Hepatocyte (in vitro differentiated cells): ENCODE measurements at places on chromosomes 4 and X. TPM values are rescaled to one million over a fixed set of nuclear protein-coding genes. Genes with fewer than 3 reads are reported as not detected.
A peak's percentile ranks its signal among the peaks of the same experiment; 100 is the strongest.

DNA sequence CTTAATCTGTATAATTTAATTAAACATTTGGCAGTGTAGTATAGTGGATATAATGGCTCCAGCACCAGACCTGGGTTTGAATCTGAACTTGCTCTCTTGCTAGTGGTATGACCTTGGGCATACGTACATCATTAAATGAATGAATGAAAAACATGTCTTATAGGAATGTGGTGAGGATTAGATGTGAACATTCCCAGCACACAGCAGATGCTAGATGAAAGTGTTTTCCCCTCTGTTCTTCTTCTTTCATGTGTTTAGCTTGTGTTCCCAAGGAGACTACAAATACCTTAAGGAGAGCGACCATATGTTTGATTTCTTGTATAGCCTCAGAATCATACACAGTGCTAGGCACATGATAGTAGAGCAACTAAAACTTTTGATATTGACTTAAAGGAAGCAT lies 56.5 kb downstream of the CT47B1 start:
- no peak overlapping the region for H3K27ac ChIP-seq
- H3K27me3 ChIP-seq: no peaks in the 10 kb centered on the region
- DNase-seq: no peak

GRCh38 chrX:133608406-133608805 lies 193.1 kb upstream of the GPC4 start:
- DNase-seq: no peak
- no peak overlapping the region for H3K4me3 ChIP-seq
- no peaks in the 10 kb centered on the region for H3K27me3 ChIP-seq

GRCh38 chr4:14117575-14118238 lies 490.2 kb upstream of the BOD1L1 start:
- H3K36me3 ChIP-seq: no peaks in the 10 kb centered on the region
- no peaks in the 10 kb centered on the region for H3K4me1 ChIP-seq
- DNase-seq: no peak

GRCh38 chrX:10615931-10616774 lies 4.2 kb downstream of the MID1 start:
- peaks cover 16% of the 10 kb centered on the region for H3K4me1 ChIP-seq
- no peaks in the 10 kb centered on the region for H3K27me3 ChIP-seq
- peak; percentile 61 for DNase-seq
- H3K4me3 ChIP-seq: no peak overlapping the region

- H3K27ac ChIP-seq: peak overlapping the region; percentile 73
- H3K4me3 ChIP-seq: no peak overlapping the region
- no peaks in the 10 kb centered on the region for H3K27me3 ChIP-seq
- H3K36me3 ChIP-seq: no peaks in the 10 kb centered on the region
- peaks cover 7% of the 10 kb centered on the region for H3K4me1 ChIP-seq
These were observed 94.7 kb upstream of the NAP1L5 start for GRCh38 chr4:88792268-88792781.

DNA sequence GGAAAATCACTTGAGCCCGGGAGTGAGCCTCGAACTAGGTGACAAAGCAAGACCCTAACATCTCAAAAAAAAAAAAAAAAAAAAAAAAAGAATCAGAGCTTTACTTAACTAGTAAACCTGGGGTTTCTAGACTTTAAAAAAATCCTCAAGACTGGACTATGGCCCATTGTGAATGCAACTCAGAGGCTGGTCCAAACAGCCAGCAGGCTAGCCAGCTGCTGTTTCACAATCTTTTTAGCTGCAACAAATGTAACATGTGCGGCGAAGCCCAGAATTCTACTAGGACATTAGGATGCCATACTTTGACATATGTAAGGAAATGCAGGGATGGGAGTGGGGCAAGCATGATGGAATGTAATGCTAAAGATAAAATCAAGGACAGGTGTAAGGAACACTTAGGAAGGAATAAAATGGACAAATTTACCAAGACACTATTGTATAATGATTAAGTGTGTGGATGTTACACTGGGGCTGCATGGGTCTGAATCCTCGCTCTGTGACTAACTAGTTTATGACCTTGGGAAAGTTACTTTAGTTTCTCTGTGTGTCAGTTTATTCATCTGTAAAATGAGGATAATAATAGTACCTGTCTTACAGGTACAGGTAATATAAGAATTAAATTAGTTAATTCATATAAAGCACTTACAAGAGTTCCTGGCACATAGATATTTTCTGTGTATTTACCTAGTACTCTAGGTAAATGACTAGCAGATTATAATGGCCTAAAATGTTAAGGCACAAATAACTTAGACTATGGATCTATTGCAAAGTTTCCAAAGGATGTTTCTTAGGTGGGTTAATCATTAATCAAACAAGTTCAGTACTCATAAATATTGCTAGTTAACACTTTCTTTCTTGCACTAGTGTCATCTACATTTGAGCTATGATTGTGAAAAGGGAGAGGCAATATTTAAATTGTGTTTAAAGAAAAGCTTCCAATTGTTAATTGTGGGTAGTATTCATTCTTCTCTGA lies 49.5 kb downstream of the HELQ start:
- H3K36me3 ChIP-seq: no peaks in the 10 kb centered on the region
- H3K4me1 ChIP-seq: no peaks in the 10 kb centered on the region
- no peaks in the 10 kb centered on the region for H3K27me3 ChIP-seq
- DNase-seq: no peak

- H3K4me1 ChIP-seq: no peaks in the 10 kb centered on the region
- no peak overlapping the region for H3K4me3 ChIP-seq
- H3K36me3 ChIP-seq: no peaks in the 10 kb centered on the region
- H3K27ac ChIP-seq: peak overlapping the region; percentile 98
- H3K27me3 ChIP-seq: no peaks in the 10 kb centered on the region
- DNase-seq: no peak
These were observed 1.5 kb downstream of the OPHN1 start for GRCh38 chrX:68431836-68432235.

DNA sequence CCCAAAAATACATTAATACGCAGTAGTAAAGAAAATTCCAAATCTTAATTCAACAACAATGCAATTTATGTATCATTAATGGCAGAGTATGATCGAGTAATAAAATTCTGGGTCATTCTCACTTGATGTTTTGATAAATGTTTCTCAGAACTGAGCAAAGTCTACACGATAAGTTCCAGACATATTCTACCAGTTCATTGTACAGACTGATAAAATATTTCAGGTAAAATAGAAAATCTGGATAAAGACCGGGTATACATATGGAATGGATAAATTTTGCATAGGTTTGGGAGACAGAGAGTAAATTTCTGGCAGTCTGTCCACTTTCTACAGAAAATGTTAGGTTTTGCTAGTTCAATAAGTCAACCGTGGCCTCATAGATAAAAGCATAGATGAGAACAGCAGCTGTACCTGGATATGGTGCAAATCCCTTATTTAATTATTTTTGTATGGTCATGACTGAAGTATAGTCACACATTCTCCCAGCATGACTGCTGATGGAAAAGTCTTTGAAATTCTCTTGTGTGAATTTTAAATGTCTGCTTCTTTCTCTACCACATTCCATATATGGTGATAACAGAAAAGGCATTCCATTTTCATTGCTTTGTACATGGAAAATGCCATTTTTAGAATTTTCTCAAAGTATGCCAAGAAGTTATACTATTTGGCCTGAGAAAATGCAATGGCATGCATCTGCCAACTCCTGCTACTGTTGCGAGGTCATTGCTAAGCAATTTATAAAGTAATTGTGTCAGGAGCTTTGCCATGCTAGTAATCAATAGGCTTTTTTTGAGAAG lies 301.9 kb upstream of the ARSJ start:
- H3K4me1 ChIP-seq: no peaks in the 10 kb centered on the region
- H3K36me3 ChIP-seq: no peaks in the 10 kb centered on the region
- H3K27me3 ChIP-seq: no peaks in the 10 kb centered on the region

DNA sequence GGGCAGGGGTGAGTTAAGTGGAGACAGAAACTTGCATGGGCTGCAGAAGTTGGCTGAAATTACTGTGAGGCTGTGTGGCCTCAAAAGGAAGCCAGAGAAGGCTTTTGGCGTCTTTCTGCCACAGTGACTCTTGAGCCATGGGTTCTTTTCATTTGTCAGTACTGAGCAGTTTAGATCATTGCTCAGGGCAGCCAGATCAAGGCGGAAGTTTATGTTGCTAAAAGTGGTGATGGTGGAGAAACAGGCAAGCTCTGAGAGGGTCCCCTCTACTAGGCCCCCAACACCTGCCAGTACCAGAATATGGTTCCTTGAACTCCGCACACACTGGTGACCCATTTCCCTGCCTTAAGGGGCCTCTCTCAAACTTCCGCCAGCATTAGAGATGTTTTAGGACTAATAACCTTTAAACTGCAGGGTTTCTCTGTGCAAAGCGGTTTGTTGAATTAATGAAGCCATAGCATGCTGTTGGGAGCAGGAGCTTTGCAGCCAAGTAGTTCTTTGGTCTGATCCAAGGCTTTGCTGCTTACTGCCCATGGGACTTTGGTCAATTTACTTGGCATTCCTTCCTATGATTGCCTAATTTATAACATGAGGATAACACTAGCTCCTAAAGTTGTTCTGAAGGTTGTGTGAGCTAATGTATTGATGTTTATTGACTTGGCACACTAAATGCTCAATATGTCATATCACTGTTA lies 34.5 kb downstream of the RNF175 start:
- no peak for DNase-seq
- no peaks in the 10 kb centered on the region for H3K27me3 ChIP-seq
- H3K4me3 ChIP-seq: no peak overlapping the region
- H3K4me1 ChIP-seq: no peaks in the 10 kb centered on the region

GRCh38 chr4:12116009-12116552 lies 687.4 kb upstream of the HS3ST1 start:
- no peak overlapping the region for H3K27ac ChIP-seq
- peak; percentile 6 for DNase-seq
- no peaks in the 10 kb centered on the region for H3K4me1 ChIP-seq
- H3K27me3 ChIP-seq: no peaks in the 10 kb centered on the region

DNA sequence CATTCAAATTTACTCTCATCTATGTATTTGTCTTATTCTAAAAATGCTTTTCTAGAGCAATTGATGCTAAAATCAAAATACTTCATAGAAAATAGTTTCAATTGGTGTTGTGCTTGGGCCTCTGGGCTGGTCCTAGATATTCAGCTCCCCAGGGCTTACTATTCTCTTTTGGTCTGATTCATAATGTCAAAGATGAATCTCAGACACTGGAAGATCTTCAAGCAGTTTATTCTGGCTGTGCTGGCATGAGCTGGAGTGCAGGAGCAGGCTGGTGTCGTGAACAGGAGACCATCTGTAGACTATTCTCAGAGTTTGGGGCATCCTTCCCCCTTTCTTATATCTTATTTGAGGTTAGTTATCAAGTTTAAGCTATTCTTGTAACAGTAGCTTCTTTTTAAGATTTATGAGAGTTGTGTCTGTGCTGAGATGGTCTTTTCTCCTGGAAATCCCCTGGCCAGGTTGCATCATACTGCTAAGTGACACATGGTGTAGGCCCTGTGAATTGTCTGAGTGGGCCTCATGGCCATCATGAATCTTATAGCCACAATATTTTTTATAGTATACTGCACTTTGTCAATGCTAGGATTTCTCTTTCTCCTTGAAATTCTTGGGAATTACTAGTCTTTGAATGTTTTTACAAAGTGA lies 1624.0 kb upstream of the IGFBP7 start:
- no peak overlapping the region for H3K27ac ChIP-seq
- H3K4me3 ChIP-seq: no peak overlapping the region
- no peaks in the 10 kb centered on the region for H3K4me1 ChIP-seq

GRCh38 chr4:15293711-15294110 lies 134.1 kb upstream of the C1QTNF7 start:
- no peak overlapping the region for H3K27ac ChIP-seq
- DNase-seq: no peak
- no peaks in the 10 kb centered on the region for H3K36me3 ChIP-seq

GRCh38 chr4:6472387-6473263 lies at the start of gene PPP2R2C:
TSS of gene PPP2R2C (minus strand) at chr4:6472614. CDS start at chr4:6472229, 385 bp downstream.
- peaks cover 3% of the 10 kb centered on the region for H3K4me1 ChIP-seq
- DNase-seq: no peak
- H3K4me3 ChIP-seq: no peak within 1 kb of the TSS
- peaks cover 64% of the 10 kb centered on the region for H3K27me3 ChIP-seq

- DNase-seq: no peak
- H3K4me1 ChIP-seq: no peaks in the 10 kb centered on the region
- H3K36me3 ChIP-seq: no peaks in the 10 kb centered on the region
These were observed 84.6 kb upstream of the STS start for GRCh38 chrX:7062903-7063302.

DNA sequence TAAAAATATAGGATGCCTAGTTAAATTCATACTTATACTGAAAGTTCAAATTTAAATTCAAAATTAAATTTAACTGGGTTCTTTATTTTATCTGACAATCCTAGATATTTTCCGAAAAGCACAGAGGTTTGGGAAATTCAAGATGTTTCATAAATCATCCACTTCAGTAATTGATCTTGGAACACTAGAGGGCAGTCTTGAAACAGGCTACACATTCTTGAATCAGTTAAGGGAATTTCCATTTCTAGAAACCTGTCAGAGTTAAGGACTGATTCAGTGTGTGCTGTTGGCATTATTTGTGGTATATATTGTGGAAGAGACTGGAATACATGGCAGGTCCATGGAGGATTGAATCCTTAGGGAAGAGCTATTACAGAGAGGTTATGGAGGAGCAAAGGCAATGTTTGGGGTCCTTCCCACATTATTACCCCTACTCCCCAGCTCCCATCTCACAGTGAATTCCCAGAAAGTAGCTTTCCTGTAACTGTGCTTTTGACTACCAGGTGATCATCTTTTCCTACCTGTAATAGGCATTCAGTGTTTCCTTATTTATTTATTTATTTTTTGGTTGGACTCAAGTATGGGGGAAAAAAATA lies 92.9 kb downstream of the EGF start:
- no peaks in the 10 kb centered on the region for H3K36me3 ChIP-seq
- H3K4me1 ChIP-seq: peaks cover 7% of the 10 kb centered on the region
- no peak overlapping the region for H3K4me3 ChIP-seq

- H3K27ac ChIP-seq: no peak overlapping the region
- H3K36me3 ChIP-seq: no peaks in the 10 kb centered on the region
- no peak for DNase-seq
- no peaks in the 10 kb centered on the region for H3K4me1 ChIP-seq
These were observed 30.2 kb upstream of the GNPDA2 start for GRCh38 chr4:44756559-44756958.

DNA sequence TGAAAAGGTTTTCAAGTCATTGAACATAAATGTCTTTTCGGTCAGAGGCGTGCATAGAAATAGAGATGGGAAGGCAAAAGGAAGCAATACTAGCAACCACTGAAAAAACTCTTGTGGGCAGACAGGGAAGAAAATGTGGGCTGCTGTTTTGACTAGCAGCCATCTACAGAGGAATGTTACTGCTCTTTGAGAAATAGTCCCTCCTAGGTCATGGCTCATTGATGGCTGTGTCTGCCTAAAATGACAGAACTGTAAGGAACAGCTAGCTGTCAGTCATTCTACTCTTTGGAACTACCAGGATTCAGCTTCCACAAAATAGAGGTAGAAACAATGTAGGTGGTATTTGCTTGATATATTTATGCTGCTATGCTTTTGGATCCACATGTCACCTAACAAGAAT lies 26.9 kb upstream of the TMPRSS11B start:
- peak overlapping the region; percentile 1 for H3K27ac ChIP-seq
- no peak for DNase-seq
- H3K4me1 ChIP-seq: peaks cover 3% of the 10 kb centered on the region
- H3K36me3 ChIP-seq: no peaks in the 10 kb centered on the region
- H3K4me3 ChIP-seq: no peak overlapping the region

GRCh38 chr4:88793475-88793874 lies 95.8 kb upstream of the NAP1L5 start:
- H3K27me3 ChIP-seq: no peaks in the 10 kb centered on the region
- no peak for DNase-seq
- no peaks in the 10 kb centered on the region for H3K36me3 ChIP-seq
- peak overlapping the region; percentile 69 for H3K27ac ChIP-seq

CSAG1 gene
- total RNA-seq: not detected in 2 replicates

MAOB gene
- 47.0 and 54.8 TPM in 2 replicates for total RNA-seq

GLRA2 gene
- 0.08 TPM in 1 of 2 replicates, not detected in the other for total RNA-seq

HOPX gene
- total RNA-seq: 17.7 and 20.8 TPM in 2 replicates

AFP gene
- total RNA-seq: 23,697 and 25,243 TPM in 2 replicates

CXCL3 gene
- 12.9 and 16.1 TPM in 2 replicates for total RNA-seq

RADX gene
- 2.6 and 4.2 TPM in 2 replicates for total RNA-seq

MED28 gene
- total RNA-seq: 17.6 and 19.3 TPM in 2 replicates

FAT1 gene
- total RNA-seq: 156 and 168 TPM in 2 replicates

GYPA gene
- not detected in 2 replicates for total RNA-seq
